ENCODE measurements at places on chromosomes 7 and 10.
A peak's percentile ranks its signal among the peaks of the same experiment; 100 is the strongest.

- no peak for DNase-seq
Observed at GRCh38 chr10:2556883-2557282, 510.5 kb upstream of the PFKP start.

DNA sequence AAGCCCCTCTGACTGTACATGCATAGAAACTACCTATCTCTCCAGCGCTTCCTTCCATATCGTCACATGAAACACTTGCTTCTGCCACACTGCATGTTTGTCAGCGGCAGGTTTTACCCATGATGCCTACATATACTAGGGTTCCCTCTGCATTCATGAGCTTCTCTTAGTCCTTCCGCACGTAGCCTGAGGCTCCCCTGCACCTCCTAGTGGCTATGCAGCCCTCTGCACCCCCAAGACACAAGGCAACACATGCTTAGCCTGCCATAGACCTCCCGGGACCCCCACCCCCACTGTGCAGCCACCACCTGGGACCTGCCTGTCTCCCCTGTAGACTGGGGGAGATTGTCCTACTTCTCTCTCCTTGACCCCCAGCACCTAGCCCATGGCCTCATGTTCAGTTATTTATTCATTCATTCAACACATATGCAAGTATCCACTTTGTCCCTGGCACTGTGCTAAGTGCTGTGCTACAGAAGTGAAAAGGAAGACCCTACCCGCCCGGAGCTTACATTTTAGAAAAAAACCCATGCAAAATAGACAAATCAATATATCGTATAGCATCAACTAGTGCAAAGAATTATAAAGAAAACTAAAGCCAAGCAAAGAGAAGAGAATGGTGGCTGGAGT, 23.5 kb downstream of the TMEM273 start:
- peak; percentile 17 for DNase-seq

- DNase-seq = no peak
Observed at GRCh38 chr10:113967126-113967525, 76.5 kb upstream of the ADRB1 start.

GRCh38 chr7:43766564-43766963, 8.1 kb downstream of the BLVRA start:
- DNase-seq = no peak

DNA sequence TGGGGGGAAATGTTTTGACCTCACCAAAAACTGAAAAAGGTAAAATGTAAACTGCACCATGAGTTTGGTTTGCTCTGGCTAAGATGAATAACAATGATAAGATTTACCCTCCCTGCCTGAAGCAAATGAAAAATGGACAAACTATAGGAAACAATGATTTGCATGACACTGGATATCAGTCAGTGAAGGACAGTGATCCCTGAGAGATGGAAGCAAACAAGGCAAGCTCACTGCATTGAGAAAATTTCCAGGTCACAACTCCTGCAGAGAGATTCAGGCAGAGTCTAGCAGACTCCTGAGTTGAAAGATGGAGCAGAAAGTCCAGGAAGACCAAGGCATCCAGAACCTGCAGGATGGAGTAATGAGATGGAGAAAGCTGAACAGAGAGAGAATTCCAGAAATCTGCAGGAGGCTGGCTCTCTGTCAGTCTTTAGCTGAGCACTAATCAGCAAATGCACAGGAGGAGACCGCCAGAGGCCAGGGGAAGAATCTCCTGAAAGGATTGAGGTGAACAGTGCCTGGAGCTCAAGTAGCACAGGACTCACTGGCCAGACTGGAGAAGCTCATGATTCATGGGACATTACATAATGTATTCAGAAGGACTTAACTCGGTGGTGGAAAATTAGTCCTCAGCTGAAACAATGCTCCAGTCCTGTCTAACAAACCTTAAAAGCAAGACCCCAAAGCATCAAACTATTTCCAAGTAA, 51.2 kb upstream of the PALS2 start:
- no peak for DNase-seq

DNA sequence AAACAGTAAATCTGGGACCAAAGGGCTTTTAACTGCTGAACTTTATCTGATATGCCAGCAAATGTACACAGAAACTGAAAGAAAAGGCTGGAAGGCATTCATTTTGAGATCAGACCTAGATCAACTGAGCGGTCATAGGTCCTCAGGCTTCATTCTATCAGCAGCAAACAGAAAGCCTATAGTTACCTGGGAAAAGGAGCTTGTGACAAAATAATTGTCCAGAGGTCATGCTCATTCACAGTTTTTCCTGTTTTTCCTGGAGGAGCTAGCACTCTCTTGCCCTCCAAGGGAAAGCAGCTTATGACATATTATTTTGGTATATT, 320.2 kb downstream of the AHR start:
- no peak for DNase-seq

DNA sequence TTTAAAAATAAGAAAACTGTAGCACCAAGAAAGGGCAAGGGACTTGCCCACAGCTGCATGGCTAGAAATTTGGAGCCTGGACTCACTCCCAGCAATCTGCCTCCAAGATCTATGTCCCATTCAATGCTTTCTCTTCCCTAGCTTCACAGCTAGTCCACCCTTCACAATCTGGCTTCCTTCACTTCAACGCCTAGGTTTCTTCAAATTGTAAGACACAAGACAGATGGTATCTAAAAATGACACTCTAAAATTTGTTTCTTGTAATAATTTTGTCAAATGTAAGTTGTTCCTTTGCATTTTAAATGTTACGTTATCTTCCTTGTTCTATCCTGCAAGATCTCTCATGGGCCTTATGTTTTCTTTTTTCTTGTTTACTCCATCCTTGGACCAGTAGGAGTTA, 48.6 kb downstream of the CTTNBP2 start:
- no peak for DNase-seq

GRCh38 chr10:125761961-125762360, 13.7 kb downstream of the MMP21 start:
- no peak for DNase-seq

GRCh38 chr7:95596198-95597063, at the start of gene PDK4:
PDK4 (minus strand) TSS chr7:95596516; CDS start chr7:95596293, 223 bp downstream.
- DNase-seq = no peak

DNA sequence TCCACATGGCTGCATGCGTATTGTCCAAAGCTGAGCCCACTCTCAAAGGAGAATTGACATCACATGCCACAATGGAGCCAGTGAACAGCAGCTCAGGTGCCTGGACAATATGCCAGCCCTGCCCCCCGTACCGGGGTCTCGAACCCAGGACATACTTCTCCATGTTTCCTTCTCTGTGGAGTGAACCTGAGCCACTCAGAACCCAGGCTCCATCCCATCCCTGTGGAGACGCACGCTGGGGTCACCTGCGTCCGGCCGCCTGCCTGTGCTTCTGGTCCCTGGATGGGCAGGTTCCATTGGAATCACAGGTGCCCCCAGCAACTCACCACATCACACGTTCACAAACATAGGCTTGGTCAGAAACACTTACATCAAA, 229.8 kb downstream of the DNAJB6 start:
- no peak for DNase-seq

- no peak for DNase-seq
Observed at GRCh38 chr7:135706858-135707569, 21.0 kb downstream of the SLC13A4 start.

- no peak for DNase-seq
Observed at GRCh38 chr7:7110706-7111105, 71.6 kb upstream of the C1GALT1 start.

DNA sequence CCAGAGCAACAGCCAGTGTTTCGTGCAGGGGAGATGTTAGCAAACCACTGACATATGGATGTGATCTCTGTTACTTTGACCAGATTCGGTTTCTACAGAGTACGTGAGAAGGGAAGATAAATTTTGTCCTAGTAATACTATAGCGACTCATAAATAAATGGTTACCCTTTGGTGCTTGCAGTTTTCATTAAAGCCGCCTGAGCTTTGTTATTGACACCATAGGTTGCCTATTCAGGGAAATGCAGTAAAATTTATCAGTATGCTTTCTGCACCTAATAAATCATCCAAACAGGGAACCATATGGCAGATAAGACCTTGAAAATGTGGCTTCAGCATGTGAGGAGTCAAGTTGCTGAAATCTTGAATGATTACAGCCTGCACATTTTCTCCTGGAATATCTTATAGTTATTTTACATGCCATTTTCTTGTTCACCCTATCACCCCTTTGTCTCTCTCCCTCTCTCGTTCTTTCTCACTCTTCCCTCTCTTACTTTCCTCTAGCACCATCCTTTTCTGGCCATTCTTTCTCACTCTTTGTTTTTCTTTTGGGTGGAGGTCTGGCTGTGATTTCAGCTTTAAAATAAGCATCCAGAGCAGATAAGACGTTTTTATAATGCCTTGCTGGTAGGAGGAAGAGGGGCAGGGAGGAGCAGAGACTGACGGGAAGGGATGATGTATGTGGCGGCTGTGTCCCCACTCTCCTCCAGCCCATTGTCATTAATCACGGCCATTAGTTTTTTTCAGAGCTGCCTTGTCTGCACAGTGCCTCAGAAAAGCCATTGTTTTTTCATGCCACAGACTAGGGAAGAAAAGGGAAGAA, 182.5 kb downstream of the LRMDA start:
- no peak for DNase-seq

DNA sequence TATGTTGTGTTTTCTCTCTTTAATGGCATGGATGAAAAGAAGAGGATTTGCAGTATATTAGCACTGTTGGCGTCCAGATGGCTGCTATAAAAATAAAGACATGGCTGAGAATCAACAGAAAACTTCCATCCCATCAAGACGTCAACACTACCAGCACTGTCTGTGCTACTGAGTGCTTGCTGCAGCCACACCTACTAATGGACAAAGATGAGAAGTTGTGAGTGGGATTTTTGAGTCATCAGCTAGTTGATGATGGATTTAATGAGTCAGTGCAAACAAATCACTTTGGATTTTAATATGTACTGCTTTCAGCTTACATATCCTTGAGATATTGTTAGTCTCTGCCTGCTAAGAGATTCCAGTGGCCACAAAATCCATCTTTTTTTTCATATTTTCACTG, 631.0 kb upstream of the ANKRD30A start:
- DNase-seq = no peak

- DNase-seq = no peak
Observed at GRCh38 chr7:157490465-157490912, 153.7 kb downstream of the DNAJB6 start.

DNA sequence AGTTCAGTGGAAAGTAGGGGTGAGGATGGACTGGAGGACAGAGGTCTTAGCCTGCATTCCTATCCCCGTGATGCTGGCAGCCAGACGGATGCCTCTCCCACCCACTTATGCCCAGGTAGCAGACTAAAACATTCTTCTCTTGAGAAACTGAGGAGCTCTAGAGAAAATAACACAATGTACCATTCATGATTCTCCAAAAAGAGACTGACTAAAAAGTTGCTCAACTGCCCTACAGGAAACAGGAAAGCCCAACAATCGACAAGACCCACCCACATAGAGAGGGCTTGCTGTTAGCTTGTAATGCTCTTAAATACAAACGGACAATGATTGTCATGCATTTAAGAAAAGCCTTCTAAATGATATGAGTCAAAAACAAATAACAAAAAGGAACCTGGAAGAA, 33.2 kb upstream of the PDE1C start:
- DNase-seq = no peak

DNA sequence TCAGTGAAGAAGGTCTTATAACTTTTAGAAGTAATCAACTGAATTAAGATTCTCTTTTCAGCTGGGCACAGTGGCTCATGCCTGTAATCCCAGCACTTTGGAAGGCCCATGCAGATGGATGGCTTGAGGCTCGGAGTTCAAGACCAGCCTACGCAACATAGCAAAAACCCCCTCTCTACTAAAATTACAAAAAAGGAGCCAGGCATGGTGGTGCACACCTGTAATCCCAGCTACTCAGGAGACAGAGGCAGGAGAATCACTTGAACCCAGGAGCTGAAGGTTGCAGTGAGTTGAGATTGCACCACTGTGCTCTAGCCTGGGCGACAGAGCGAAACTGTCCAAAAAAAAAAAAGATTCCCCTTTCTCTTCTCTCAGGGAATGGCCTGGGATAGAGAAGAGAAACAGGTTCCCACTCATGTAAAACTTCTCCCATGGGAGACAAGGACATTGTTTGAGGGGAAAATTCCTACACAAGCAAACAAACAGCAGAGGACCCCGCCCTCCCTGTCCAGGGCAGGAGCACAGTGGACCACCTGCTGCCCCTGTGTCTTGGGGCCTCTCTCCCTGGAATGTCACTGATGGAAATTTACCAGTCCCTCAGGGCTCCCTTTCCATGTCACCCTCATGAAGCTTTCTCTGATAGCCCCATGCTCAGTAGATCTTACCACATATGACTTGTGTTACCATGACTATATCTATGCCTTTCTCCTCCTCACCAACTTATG, 5.6 kb downstream of the IL2RA start:
- DNase-seq = no peak

- DNase-seq = no peak
Observed at GRCh38 chr10:108545921-108546320, 1377.4 kb downstream of the XPNPEP1 start.

DNA sequence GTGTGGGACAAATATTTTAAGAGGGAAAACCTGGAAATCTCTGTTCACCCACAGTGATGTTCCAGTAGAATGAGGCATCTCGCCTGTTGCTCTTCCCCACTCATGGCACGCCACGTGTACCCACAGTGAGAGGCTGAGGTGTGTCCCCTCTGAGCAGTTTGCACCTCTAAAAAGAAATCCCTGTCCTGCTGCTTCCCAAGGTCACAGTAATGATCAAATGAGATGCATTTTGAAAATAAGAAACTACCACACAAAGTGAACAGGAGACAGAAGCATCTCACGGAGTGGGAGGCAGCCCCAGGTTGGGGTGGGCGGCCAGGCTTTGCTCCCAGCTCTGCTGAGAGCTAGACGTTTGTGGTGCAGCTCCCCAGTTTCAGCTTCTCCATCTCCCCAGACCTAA, 12.4 kb upstream of the ZNF777 start:
- DNase-seq = no peak

DNA sequence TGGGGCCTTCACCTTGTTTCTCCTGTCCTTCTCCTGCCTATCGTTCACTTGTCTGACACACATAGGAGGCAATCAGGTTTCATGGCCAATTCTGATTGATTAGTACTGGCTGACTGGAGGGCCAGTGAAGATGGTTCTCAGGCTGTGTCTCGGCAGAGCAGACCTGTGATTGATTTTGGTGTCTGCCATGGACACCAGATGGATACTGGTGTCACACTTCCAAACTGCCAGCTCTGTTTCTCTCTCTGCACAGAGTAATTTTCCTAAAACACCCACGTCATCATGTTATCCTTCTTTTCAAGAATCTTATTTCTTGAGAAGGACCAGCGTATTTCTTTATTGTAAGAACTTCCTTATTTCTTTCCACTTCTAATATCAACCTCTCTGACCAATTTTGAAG, 117.1 kb downstream of the ICA1 start:
- DNase-seq = no peak

- DNase-seq = no peak
Observed at GRCh38 chr10:61662794-61663259, at the start of gene CABCOCO1. CABCOCO1 (plus strand) TSS chr10:61662929; CDS start chr10:61662973, 44 bp downstream.

DNA sequence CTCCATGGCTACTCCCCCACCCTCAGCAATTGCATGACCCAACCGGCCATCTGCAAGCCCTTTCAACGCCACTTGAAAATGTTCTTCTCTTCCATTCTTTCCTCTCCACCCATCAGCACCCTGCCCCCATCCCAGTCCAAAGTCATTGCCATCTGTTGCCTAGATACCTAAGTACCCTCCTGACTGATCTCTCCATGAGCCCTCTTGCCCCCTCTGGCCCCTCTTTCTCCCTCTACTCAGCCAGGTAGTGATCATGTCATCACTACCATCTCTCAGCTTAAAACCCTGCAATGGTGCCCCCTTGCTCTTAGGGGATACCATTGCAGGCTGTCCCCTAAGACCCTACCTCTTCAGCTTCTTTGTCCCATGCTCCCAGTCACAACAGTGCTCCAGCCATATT, 30.5 kb upstream of the BTRC start:
- no peak for DNase-seq

- DNase-seq = no peak
Observed at GRCh38 chr7:40490603-40490924, 355.8 kb downstream of the SUGCT start.

- DNase-seq = peak; percentile 13
Observed at GRCh38 chr7:5629941-5630340, 151.5 kb downstream of the RNF216 start.
